ENCODE measurements at places on chromosomes 5 and 9. TPM values are rescaled to one million over a fixed set of nuclear protein-coding genes. Genes with fewer than 3 reads are reported as not detected.
A peak's percentile ranks its signal among the peaks of the same experiment; 100 is the strongest.

Gene CCDC180
- 6.6 TPM for total RNA-seq

Gene STOM
- 26.1 TPM for total RNA-seq

Gene HAVCR1
- 1.7 TPM for total RNA-seq

Gene CPLANE1
- 4.9 TPM for total RNA-seq

Gene IL5
- total RNA-seq = not detected

Gene TAF11L14
- total RNA-seq = not detected

Gene LHX6
- not detected for total RNA-seq

Gene FGFR4
- 2.8 TPM for total RNA-seq

Gene FBP2
- total RNA-seq = not detected

Gene CDH9
- total RNA-seq = not detected

DNA sequence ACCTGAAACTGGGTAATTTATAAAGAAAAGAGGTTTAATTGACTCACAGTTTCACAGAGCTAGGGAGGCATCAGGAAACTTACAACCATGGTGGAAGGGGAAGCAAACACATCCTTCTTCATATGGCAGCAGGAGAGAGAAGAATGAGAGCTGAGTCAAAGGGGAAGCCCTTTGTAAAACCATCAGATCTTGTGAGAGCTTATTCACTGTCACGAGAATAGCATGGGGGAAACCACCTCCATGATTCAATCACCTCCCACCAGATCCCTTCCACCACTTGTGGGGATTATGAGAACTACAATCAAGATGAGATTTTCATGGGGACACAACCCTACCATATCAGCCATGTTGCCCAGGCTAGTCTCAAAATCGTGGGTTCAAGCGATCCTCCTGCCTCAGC lies 143.4 kb downstream of the FGF18 start:
- no peak overlapping the region for H3K4me3 ChIP-seq
- no peaks in the 10 kb centered on the region for H3K36me3 ChIP-seq
- DNase-seq = no peak
- H3K4me1 ChIP-seq = no peaks in the 10 kb centered on the region
- H3K27me3 ChIP-seq = no peaks in the 10 kb centered on the region
- no peak overlapping the region for H3K27ac ChIP-seq

DNA sequence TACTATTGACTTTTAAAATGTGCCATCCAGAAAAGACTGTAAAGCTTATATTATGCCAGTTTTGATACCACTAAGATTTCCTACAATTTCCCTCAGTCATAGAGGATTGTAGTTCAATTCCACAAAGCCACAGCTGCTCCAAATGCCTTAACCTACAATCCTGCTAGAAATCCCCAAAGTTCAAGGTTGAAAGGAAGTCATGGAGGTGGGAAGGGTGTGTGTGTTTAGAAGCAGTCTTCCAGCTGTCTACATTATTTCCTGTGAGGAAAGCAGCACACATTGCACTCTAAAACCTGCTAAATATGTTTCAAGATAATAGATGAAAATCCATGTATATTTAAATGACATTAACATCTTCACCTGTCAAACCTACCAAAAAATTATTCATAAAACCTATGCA lies 11.8 kb downstream of the EPB41L4A start:
- no peak overlapping the region for H3K4me3 ChIP-seq
- H3K27ac ChIP-seq = no peak overlapping the region
- H3K27me3 ChIP-seq = peaks cover 4% of the 10 kb centered on the region
- no peaks in the 10 kb centered on the region for H3K4me1 ChIP-seq
- H3K36me3 ChIP-seq = no peaks in the 10 kb centered on the region
- DNase-seq = no peak

GRCh38 chr9:127875306-127875966 lies 2.0 kb downstream of the AK1 start:
- H3K27me3 ChIP-seq = peaks cover 6% of the 10 kb centered on the region
- no peak overlapping the region for H3K4me3 ChIP-seq
- no peaks in the 10 kb centered on the region for H3K36me3 ChIP-seq
- H3K4me1 ChIP-seq = peaks cover 9% of the 10 kb centered on the region
- DNase-seq = no peak
- no peak overlapping the region for H3K27ac ChIP-seq

DNA sequence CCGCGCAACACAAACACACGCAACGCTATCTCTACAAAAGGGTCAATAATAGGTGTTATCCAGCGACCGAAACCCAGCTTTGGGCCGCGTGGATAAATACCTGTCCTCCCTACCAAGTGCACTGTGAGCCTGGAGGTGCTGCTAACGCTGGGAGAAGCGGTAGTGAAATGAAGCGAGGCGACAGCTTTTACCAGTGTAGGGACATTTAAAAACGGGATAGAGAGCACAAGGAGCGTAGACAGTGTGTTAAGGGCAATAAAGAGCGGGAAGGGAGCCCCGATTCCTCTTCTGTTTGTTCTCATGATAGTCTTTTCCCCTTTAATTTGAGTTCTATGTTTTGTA lies 421 bp upstream of the DEPDC1B start:
- H3K4me1 ChIP-seq = peaks cover 24% of the 10 kb centered on the region
- no peaks in the 10 kb centered on the region for H3K36me3 ChIP-seq
- H3K27ac ChIP-seq = no peak overlapping the region
- no peaks in the 10 kb centered on the region for H3K27me3 ChIP-seq
- DNase-seq = no peak
- H3K4me3 ChIP-seq = peak overlapping the region; percentile 95

DNA sequence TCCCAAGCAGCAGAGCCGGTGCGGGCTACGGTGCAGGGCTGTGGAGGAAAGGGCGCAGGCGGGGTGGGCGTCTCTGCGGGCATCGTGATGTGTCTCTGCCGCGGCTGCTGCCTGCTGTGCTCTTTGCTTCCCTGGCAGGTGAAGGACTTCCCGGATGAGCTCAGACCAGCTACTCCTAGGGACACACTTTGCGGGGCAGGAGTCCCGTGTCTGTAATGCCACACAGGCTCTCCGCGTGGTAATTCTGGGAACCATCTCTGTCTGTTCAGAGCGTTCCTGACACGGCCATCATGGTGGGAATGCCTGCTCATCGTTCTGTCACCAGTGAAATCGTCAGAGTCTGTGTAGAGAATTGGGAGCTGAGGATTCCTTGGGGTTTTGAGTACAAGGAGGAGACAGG lies 235.5 kb downstream of the FANCC start:
- H3K4me3 ChIP-seq = no peak overlapping the region
- H3K27me3 ChIP-seq = no peaks in the 10 kb centered on the region
- no peaks in the 10 kb centered on the region for H3K4me1 ChIP-seq
- no peak overlapping the region for H3K27ac ChIP-seq
- H3K36me3 ChIP-seq = no peaks in the 10 kb centered on the region

- no peaks in the 10 kb centered on the region for H3K27me3 ChIP-seq
- H3K4me1 ChIP-seq = peaks cover 20% of the 10 kb centered on the region
- no peak for DNase-seq
- H3K36me3 ChIP-seq = no peaks in the 10 kb centered on the region
- no peak overlapping the region for H3K4me3 ChIP-seq
- no peak overlapping the region for H3K27ac ChIP-seq
Measured at GRCh38 chr9:100425758-100426157, 1.2 kb upstream of the MSANTD3 start.

DNA sequence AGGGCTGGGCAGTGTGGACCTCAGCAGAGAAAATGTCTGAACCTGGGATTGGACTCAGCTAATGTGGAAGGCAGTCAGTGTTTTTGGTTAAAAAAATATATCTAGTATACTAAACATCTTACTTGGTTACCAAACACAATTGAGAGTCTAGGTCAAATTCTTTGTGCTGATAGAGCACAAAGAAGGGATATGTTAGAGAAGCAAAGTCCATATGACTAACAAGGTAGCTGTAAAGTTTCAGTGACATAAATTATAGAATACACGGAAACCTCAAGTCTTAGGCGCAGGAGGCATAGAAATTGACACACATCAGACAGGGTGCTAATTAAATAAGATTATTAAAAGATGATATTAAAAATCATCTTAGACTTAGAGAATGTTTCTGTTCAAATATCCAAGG lies 718.3 kb downstream of the TLR4 start:
- no peak overlapping the region for H3K27ac ChIP-seq
- no peaks in the 10 kb centered on the region for H3K4me1 ChIP-seq
- no peak overlapping the region for H3K4me3 ChIP-seq
- DNase-seq = no peak

- no peak for DNase-seq
- H3K36me3 ChIP-seq = no peaks in the 10 kb centered on the region
- peaks cover 3% of the 10 kb centered on the region for H3K27me3 ChIP-seq
Measured at GRCh38 chr5:97121848-97122247, 20.6 kb downstream of the LIX1 start.

- no peak overlapping the region for H3K27ac ChIP-seq
- no peak for DNase-seq
- H3K4me3 ChIP-seq = no peak overlapping the region
- H3K4me1 ChIP-seq = peaks cover 34% of the 10 kb centered on the region
- H3K36me3 ChIP-seq = peaks cover 4% of the 10 kb centered on the region
- H3K27me3 ChIP-seq = no peaks in the 10 kb centered on the region
Measured at GRCh38 chr9:126401107-126401506, 74.5 kb downstream of the MVB12B start.

- H3K36me3 ChIP-seq = no peaks in the 10 kb centered on the region
- no peaks in the 10 kb centered on the region for H3K27me3 ChIP-seq
- no peak overlapping the region for H3K4me3 ChIP-seq
- no peak for DNase-seq
Measured at GRCh38 chr5:171623551-171624097, 162.0 kb upstream of the SMIM23 start.

- DNase-seq = no peak
- H3K27ac ChIP-seq = no peak overlapping the region
- H3K4me1 ChIP-seq = no peaks in the 10 kb centered on the region
- no peak overlapping the region for H3K4me3 ChIP-seq
- no peaks in the 10 kb centered on the region for H3K27me3 ChIP-seq
Measured at GRCh38 chr5:138186002-138186447, 7.1 kb downstream of the KIF20A start.

DNA sequence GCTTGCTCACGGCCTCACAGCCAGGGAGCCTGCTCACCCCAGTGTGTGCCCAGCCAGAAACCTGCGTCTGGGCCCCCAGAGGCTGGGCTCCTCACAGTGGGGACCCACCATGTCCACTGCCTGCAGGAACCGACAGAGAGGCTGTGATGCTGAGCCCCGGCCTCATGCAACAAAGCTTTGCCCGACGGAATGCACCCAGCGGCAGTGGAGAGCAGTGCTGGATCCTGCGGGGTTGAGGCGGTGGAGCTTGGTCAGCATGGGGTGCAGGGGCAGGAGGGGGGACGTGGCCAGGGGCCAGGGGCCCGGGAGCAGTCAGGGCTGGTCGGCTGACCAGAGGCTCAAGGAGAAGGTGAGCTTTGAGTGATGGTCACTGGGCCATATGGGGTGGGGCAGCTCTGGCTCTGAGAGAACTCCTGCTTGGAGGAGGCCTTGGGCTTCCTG lies 7.7 kb upstream of the CEP72 start:
- no peaks in the 10 kb centered on the region for H3K4me1 ChIP-seq
- H3K36me3 ChIP-seq = no peaks in the 10 kb centered on the region
- no peak overlapping the region for H3K4me3 ChIP-seq
- no peak overlapping the region for H3K27ac ChIP-seq
- H3K27me3 ChIP-seq = peaks cover 8% of the 10 kb centered on the region
- DNase-seq = no peak

DNA sequence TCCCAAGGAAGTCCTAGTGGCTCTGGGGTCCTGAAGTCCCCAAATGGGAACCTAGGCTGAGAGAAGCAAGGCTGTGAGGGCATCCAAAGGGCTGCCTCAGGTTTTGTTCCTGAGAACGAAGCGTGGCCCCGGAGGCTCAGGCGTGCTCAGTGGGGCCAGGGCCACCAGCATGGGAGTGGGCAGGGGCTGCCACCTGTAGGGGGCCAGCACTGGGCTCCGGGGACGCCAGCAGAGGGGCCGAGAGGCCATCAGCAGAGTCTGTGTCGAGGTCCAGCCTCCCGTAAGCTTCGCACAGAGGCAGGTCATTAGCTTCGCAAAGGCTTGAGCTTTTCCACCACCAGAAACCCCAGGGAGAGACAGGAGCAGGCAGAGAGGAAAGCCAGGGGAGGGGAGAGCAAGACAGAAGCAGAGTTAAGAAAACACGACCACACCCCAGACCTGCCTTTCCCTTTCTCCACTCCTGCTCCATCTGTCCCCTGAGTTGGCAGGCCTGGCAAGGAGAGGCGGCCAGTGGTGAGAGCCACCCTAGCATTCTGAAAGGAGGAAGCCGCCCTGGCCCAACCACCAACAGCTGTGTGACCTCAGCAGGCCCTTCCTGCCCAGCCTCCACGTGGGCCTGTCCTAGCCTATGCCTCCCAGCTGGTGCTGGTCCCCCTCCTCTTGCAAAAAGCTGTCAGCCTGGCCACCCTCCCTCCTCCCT lies 5.5 kb upstream of the SURF6 start:
- DNase-seq = no peak
- H3K27ac ChIP-seq = no peak overlapping the region
- peaks cover 57% of the 10 kb centered on the region for H3K36me3 ChIP-seq
- peaks cover 40% of the 10 kb centered on the region for H3K4me1 ChIP-seq
- no peak overlapping the region for H3K4me3 ChIP-seq

GRCh38 chr5:107415762-107416161 lies 255.0 kb downstream of the EFNA5 start:
- no peaks in the 10 kb centered on the region for H3K27me3 ChIP-seq
- DNase-seq = no peak
- H3K36me3 ChIP-seq = no peaks in the 10 kb centered on the region
- H3K4me3 ChIP-seq = no peak overlapping the region

DNA sequence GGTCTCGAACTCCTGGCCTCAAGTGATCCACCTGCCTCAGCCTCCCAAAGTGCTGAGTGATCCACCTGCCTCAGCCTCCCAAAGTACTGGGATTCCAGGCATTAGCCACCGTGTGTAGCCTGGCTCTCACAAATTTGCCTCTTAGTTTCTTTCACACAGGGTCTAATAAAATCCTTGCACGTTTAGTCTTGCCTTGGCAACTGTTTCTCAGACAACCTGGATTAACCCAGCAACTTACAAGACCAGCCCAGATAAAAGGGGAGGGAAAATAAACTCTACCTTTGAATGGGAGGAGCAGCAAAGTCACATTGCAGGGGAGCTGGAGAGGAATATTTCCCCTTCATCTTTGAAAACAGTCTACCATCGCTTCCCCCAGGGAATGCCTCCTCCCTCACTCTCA lies 29.3 kb upstream of the GNA14 start:
- H3K4me3 ChIP-seq = no peak overlapping the region
- no peak for DNase-seq

GRCh38 chr5:119358530-119358900 lies 2.7 kb downstream of the TNFAIP8 start:
- H3K27me3 ChIP-seq = no peaks in the 10 kb centered on the region
- no peak overlapping the region for H3K4me3 ChIP-seq
- H3K4me1 ChIP-seq = peaks cover 92% of the 10 kb centered on the region
- peak overlapping the region; percentile 75 for H3K27ac ChIP-seq

DNA sequence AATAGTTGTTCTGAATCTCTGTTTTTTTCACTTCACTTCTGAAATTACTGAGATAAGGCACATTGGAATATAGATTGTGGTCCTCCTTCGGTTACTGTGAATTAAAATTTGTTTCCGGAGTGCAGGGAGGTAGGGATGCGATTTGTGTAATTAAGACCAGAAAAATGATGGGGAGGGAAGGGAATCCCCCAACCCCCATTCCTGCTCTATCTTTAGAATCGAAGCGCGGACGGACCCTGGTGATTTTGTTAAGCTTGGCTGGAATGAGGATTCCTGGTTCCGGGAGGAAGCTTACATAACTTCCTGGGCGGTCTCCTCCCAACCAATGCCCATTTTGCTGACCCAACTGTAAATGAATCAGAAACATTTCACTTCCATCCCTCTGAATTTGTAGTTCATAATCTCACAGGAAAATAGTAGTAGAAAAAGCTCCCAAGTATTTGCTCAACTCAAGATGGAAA lies 220.1 kb upstream of the MSX2 start:
- H3K4me3 ChIP-seq = no peak overlapping the region
- no peaks in the 10 kb centered on the region for H3K4me1 ChIP-seq
- no peak for DNase-seq
- H3K27ac ChIP-seq = no peak overlapping the region
- H3K27me3 ChIP-seq = peaks cover 2% of the 10 kb centered on the region

GRCh38 chr9:97803167-97804058 lies 49.6 kb upstream of the FOXE1 start:
- H3K36me3 ChIP-seq = no peaks in the 10 kb centered on the region
- no peak overlapping the region for H3K27ac ChIP-seq
- DNase-seq = peak; percentile 60
- H3K4me1 ChIP-seq = peaks cover 14% of the 10 kb centered on the region
- peak overlapping the region; percentile 45 for H3K4me3 ChIP-seq
